ENCODE measurements at places on chromosomes 1 and 21. TPM values are rescaled to one million over a fixed set of nuclear protein-coding genes. Genes with fewer than 3 reads are reported as not detected.
A peak's percentile ranks its signal among the peaks of the same experiment; 100 is the strongest.

CNKSR1 gene
- total RNA-seq, result 38.2 TPM

WNT9A gene
- total RNA-seq, result 7.2 TPM

DNA sequence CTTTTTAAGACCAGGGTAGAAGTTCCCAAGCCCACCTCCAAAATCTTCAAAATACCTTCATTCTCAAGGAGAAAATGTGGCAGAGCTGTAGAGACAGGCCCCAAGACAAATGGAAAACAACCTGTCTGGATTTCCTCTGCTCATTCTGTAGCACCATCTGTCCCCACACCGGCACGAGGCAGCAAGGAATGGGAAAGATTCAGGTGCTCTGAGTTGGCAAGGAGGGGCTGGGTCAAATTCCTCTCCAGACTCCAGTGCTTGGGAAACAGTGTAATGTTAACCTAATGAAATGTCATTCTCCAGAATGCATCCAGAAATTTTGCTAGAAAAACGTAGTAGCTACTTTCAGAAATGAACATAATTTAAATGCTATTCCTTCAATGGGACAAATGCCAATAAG lies 9.3 kb downstream of the PABPC4 start:
- no peak for DNase-seq

DNA sequence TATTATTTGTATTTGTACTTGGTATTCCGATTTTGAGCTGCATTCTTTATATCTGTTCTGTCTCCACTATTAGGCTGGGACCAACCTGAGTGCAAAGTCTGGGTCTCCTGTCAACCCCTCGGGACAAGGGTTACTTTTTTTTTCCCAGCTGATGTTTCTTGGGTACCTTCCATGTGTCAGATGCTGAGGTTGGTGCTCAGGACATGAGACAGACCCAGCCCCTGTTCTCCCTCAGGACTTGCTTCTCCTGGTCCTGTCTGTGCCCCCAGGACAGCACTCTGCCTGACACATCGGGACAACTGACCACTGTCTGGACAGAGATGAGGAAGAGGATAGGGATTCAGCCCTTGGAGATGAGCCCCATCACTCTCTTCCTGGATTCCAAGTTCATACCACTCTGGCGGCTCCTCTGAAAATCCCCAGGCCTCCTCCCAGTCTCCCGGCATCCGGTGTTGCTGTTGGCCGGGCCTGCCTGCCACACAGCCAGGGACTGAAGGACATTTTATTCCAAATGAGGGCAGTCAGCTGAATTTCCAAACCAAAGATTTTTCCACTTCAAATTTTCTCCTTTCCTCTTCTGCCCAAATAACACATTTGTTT lies 55.6 kb upstream of the FMOD start:
- DNase-seq, result no peak

GRCh38 chr1:9852410-9853248 lies 28.9 kb upstream of the CLSTN1 start:
- DNase-seq, result peak; percentile 80

DNA sequence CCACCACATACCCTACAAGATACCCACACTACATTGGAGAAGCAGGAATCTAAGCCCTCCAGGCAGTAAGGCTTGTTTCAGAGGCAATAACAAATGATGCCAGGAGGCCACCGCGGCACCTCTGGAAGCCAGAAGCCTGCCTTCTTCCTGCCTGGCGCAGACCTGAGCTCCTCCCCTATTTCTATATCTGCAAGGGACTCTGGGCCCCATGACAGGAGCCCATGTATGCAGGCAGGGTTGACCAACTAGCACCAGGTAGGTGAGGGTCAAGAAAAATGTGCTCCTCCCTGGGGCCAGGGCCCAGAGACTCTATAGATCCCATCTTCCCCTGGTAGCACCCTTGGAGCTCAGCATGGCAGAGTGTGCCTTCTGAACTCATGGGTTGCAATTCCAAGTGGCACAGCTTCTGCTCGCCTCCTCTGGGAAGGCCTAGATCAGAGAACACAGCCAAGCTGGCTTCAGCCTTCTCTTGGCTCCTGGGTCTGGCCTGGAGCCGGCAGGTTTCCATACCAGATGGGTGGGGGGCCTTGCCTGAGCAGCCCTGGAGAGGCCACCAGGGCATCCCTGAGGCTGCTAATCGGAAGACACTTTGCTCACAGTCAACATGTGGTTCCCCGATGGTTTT lies 85.1 kb downstream of the STUM start:
- no peak for DNase-seq

OR4F29 gene
- not detected for total RNA-seq

DNA sequence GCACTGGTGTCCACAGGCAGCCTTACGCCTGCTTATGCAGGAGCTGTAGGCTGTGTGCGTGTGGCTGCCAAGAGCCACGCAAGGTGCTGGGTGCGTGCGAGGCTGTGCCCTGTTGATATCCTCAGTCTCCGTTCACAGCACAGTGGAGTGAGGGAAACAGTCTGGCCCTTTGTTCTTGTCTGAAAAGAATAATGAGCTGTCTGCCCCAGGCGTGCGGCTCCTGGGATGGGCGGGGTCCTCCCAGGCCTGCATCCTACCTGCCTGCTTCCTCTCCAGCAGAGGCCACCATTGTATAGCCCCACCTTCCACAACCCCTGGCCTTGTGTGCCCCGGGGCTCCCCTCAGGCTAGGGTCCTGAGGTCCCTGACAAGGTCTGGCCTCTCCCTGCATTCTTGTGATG lies 47.0 kb upstream of the KDM4A start:
- DNase-seq, result peak; percentile 81

TNFRSF8 gene
- total RNA-seq, result not detected

MAGOH gene
- total RNA-seq, result 43.8 TPM

MYOG gene
- not detected for total RNA-seq

CR1L gene
- not detected for total RNA-seq

- no peak for DNase-seq
These were observed 52.4 kb downstream of the SASS6 start for GRCh38 chr1:100080331-100080730.

DNA sequence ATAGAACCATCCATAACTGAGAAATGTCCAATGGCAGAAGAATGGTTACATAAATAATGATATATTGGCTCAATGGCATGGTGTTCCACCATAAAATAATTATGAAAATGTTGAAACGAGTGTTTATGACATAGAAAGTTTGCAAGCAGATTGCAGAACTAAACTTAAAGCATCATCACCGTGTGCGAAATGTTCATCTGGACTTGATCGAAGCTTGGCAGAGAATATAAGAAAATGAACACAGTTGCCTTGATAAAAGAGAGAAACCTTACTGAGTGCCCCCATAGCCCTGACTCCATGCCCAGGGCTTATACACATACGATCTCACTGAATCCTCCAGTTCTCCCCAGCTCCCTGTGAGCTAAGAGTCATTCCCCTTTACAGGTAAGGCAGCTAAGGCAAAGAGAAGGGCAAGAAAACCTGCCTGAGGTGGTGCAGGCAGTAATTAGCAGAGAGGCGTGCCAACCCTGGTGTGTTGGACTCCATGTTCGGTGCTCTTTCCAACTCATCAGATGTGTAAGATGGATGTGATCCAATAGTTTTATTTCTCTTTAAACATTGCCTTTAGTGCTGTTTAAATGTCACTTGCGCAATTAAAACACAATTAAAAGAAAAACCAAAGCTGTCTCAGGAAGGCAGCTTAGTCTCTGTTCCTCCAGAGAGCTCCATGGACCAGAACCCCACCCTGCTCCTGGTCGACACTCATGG lies 21.8 kb upstream of the SPOCD1 start:
- no peak for DNase-seq

- peak; percentile 70 for DNase-seq
These were observed 590 bp downstream of the FOXJ3 start for GRCh38 chr1:42334240-42335049.

DNA sequence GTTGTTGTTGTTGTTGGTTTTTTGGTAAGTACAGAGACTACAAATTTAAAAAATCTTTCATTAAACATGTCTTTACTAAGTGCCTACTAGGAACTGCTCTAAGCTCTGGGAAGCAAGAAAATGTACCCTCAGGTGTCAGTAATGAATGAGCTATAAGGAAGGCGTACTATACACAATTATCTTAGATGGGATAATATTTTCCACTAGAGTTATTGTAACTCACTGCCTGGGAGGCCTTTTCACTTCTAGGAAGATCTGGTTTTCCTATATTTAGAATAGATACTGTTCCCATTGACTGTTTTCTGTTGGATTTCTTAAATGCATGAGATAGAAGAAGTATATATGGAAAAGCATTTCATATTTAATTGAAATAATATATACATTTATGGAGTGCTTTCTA lies 19.6 kb downstream of the CLIC4 start:
- DNase-seq, result no peak

MYOM3 gene
- 1.8 TPM for total RNA-seq

DNA sequence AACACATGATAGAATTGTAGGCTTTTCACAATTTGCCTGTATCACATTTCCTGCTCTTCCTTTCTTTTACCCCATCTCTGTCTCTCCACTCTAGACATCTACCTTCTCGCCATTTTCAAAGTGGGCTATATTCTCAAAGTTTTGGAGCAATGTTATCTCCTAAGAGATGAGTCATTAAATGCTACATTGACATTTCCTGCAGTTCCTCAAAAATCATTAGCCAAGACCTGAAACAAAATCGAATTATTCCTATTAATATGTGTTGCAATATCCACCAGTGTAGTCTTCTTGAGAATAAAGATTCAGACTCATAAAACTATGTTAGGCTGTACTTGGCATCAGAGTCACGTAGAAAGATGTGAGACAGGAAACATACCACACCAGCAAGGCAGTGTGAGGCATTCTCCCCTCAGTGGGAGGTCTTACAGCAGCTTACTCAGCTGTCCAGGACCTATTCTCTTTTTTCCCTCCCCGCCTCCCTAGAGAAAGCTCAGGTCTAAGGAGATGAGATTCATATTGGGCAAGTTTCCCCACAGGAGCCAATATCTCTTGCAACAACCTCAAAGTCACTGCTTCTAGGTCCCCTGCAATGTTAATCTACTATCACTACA lies 38.8 kb downstream of the FRRS1 start:
- no peak for DNase-seq

DNA sequence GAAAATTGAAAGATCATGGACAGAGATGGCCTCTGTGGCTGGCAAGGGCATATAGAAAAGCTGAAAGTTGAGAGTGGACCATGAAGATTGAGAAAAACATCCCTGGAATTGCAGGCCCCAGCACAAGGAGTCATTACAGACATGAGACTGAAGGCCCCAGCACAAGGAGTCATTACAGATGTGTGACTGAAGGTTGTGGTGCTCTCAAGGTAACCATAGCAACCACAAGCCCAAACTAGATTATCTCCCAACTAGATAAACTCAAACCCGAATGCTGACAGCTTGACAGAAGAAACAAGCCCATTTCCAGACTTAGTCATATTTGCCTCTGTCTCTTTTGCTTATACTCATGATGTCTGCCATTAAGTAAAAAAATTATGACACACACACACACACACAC lies 1252.1 kb upstream of the ADGRL4 start:
- peak; percentile 66 for DNase-seq
